ENCODE measurements at places on chromosomes 16 and 17. TPM values are rescaled to one million over a fixed set of nuclear protein-coding genes. Genes with fewer than 3 reads are reported as not detected.
A peak's percentile ranks its signal among the peaks of the same experiment; 100 is the strongest.

DNA sequence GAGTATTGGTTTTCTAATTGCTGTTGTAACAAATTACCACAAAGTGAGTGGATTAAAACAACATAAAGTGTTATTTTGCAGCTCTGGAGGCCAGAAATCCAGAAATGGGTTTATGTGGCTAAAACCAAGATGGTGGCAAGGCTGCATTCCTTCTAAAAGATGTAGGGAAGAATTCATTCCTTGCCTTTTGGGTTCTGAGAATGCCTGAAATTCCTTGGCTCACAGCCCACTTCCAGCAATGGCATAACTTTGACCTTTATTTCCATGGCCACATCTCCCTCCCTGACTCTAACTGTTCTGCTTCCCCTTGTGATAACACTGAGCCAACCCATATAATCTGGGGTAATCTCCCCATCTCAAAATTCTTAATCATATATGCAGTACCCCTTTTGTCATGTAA is 269.6 kb upstream of the RPL38 start:
- DNase-seq, result no peak

Gene CRYBA1
- not detected for total RNA-seq

Gene KCNH4
- not detected for total RNA-seq

Gene CCL15
- not detected for total RNA-seq

DNA sequence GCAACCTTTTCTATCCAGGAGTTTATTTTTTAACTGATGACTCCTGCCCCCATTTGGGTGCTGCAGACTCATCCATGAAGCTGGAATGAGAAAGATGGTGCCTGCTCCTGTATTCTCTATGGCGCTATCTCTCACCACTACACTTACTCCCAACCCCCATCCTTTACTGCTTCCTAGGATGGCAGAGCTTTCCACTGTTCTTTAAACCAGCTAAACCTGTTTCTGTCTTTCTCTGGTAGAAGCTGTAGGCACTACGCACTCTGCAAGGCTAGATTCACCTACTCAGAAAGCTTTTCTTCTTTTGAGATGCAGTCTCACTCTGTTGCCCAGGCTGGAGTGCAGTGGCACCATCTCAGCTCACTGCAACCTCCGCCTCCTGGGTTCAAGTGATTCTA is 47.0 kb downstream of the ADAMTS18 start:
- DNase-seq, result no peak

Gene CD300A
- not detected for total RNA-seq

Gene SOCS1
- total RNA-seq, result 7.9 TPM

Gene ADAP2
- total RNA-seq, result 3.5 TPM

DNA sequence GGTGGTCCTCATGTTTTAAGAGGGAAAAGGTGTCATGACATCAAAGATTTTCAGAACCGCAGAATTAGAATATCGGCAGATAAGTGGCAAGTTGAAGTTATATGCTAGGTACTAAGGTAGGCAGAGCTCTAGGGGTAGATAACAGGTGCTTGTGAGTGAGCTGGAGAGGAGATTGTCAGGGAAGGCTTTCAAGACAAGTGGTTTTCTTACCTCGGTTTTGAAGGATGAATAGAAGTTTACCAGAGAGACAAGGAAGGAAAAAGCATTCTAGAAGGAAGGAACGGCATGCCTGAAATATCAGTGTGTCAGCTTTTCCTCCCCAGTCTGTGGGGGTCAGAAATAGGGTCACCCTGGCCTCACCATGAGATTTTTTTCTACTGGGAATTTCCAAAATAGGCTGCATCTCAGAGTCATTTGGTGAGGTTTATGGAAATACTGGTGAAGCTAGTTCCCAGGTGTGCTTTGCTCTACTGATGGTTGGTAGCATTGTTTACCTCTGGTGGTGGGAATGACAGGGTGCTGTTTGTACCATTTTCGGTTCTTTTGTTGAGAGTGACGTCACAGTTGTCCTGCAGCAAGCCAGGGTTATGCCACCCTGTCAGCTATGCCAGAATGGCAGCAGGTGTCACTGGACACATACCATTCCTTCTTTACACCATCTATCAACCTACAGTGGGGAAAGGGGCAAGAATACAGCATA is 112.5 kb downstream of the MSI2 start:
- peak; percentile 6 for DNase-seq

DNA sequence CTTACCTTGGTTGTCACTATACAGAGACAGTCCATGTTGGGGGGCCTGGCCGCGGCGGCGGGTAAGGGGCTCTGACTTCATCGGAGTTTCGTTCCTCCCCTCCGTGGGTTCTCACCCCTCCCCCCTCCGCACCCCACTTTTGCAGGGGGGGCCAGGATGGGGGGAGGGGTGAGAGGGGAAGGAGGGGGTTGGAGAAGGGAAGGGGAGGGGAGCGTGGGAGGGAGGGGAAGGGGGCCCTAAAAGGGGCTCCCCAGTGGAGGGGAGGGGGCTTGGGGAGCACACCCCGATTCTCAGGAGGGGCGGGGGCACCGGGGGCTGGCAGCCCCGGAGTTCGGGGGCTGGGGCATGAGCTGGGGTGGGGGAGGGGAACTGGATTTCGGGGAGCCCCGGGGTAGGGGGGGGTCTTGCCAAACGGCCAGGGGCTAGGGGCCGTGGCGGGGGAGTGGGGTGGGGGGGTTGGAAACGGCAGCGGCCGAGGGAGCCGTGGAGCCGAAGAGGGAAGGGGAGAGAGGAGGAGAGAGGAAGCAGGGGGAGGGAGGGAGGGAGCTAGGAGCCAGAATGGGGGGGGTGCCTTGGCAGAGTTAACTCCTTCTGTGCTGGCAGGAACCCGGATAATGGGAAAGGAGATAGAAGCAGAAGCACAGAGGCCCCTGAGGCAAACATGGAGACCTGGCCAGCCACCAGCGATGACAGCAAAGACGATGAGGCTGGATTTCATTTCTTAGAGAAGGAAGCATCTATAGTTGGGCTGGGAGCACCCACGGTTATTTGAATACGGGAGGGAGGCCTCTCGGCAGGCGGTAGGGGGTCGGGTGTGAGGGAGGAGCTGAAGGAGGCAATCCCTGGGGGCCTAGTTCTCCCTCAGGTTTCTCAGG is 2.3 kb downstream of the DLG4 start:
- DNase-seq, result no peak

GRCh38 chr17:49699966-49700575 is 7.7 kb downstream of the SLC35B1 start:
- no peak for DNase-seq

DNA sequence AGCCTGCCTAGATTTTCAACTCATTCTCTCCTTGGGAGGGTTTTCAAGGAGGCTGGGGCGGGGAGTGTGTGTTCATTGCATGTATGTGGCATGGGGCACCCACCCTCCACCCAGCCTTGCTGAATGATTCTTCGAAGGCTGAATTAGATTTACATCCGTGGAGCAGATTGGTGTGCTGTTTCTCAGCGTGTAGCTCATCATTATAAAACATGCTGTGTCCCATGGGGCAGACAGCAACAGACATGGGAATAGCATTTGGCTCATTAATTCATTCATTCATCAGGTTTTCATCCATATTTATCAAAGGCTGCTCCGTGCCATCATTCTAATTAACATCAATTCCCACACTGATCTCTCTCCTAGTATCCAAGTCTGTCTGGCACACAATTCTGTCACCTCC is 10.6 kb upstream of the CD300A start:
- no peak for DNase-seq

Gene KLHL10
- total RNA-seq, result 0.38 TPM

Gene P2RX1
- total RNA-seq, result not detected

Gene PTX4
- total RNA-seq, result not detected

DNA sequence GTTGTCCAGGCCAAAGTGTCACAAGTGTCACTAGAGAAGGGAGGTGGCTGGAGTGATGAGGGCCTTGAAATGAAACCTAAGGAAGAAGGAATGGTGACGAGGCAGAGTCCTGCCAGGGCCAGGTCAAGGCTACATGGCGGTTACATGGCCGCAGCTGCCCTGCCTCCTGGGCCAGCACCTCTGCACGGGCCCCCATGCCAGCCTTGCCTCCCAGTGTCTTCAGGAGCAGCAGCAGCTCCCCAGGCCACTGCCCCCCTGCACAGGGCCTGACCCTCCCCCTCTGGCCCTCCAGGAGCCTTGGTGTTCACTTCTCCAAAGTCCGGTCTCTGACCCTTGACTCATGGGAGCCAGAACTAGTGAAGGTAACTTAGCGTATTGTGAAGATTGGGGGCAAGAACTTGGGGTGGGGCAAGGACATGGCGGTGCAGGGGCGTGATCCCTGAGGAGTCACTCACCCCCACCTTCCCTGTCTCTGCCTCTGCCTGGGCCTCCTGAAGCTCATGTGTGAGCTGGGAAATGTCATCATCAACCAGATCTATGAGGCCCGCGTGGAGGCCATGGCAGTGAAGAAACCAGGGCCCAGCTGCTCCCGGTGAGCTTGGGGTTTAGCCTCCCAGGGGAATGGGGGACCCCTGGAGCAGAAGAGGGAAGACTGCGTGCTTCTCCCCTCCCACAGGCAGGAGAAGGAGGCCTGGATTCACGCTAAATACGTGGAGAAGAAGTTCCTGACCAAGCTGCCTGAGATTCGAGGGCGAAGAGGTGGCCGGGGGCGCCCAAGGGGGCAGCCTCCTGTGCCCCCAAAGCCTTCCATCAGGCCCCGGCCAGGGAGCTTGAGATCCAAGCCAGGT is 4.1 kb upstream of the KCTD11 start:
- DNase-seq, result no peak

DNA sequence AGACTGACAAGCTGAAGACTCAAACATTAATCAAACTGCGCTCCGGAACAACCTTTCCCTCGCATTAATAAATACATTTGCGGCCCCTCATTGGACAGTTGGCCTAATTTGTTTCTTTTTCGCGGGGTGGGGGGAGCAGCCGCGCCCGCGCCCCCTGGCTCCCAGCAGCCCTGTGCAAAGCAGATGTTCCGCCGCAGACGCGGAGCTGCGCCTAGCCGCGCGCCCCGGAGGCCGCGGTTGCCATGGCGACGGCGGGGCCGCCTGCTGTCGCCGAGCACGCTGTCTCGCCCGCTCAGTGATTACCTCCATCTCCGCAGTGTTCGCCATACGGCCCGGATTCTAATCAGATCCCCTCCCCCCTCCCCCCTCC is 25.5 kb downstream of the COPZ2 start:
- DNase-seq, result no peak

Gene NECAB2
- total RNA-seq, result 0.27 TPM

DNA sequence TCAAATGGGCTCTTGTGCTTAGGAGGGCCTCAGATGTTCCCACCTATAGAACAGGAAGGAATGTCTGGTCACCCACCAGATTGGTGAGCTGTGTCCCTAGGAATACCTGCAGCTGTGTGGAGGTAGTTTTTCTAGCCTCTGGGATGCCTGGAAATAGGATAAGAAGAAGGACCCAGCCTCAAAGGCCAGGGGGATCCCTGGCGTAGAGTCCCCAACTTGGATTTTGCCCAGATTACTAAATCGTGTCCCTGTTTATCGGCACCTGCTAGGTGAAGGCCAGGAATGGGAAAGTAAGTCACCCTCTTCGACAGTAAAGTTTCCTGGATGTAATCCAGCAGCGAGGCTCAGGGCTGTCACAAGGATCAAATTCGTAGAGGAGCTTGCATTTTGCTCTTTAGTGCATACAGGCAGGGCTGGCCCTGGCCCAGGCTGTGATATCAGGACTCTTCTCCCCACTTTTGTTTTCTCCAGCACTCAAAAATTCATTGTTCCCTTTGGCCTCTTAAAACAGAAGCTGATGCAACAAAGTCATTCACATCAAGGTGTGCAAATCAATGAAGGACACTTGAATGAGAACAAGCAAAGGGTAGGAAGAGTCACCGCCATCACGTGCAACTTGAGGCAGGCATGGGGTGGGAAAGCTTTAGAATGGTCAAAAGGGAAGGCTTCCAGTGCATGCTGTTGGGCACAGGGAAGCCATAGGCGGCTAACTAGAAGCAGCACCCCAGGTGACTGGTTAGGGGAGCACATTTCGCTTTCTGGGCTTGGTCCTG is 7.5 kb downstream of the SLC13A2 start:
- DNase-seq, result no peak

DNA sequence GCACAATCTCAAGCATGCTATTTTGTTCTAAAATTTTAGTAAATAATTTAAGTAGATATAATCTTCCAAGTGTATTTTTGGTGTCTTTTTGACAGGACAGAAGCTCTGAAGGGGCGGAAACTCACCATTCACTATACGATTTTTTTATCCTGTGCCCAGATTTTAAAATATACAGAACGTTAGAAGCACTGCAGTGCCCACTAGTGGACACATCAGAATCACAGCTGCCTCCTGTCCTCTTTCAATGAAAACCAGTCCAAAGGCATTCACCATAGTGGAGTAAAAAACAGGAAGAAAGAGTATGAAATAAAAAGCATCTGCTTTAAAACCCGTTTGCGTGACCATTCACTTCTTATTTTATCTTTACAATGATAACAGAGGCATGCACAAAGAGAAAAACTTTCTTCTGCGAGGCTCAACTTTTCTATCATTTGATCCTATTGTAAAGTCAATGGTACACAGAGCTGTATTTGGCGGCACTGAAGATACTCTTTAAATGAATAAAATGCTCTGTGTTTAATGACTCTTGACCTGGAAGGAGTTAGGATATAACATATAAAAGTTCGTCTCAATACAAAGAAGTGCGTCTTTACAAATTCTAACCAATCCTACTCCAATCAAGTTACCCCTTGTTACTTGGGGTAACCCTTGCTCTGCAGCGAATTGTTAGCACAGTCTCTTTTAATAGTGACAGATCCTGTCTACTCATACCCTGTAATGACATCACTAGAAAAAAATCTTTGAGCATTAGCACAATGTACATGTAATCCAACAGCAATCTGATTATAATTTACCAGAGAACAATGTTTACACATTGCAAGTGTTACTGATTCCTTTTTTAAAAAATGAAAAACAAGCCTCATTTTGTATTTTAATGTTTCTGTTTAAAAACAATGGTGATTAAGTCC is 339.8 kb upstream of the PSMD7 start:
- peak; percentile 17 for DNase-seq

GRCh38 chr16:85454171-85454872 is 158.8 kb upstream of the GSE1 start:
- no peak for DNase-seq

- DNase-seq, result peak; percentile 60
These were observed 402.1 kb downstream of the SEC14L1 start for GRCh38 chr17:77542551-77543490.

DNA sequence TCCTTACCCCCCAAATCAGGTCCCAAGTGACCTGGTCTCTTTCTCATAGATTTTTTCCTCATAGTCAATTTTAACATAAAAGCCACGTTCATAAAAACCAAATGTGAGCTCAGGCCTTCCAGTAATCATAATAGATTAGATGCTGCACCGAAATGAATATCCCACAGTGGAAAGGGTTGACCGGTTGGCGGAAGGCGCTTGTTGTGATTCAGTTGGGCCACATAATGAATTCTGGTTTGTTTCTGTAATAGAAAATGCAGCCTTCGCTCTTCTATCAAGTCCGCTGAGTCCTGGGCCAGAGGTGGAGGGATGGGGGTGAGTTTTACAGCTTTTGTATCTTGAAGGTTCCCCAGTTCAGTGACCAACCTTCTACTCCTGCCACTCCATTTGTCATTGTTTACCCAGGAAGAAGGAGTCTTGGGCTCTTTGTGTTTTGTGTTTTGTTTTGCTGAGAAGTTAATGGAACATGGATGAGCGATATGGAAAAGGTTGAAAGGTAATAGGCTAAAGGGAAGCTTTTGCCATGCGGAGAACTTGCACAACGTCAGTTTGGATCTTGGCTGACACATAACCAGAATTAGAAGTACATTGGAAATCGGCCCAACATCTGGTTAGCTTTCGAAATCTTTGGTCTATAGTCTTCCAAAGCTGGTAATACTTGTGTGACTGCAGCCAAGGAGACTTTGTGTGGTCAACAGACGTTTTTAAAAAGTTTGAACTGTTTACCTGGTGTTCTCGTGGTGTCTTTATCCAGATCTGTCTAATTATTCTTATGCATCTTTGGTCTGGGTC is 89.5 kb downstream of the CLEC16A start:
- peak; percentile 30 for DNase-seq

Gene EPN3
- 12.2 TPM for total RNA-seq

Gene NUDT21
- 109 TPM for total RNA-seq

All from mammary epithelial cell (primary cell).